ENCODE measurements at places on chromosomes 5 and 9.
A peak's percentile ranks its signal among the peaks of the same experiment; 100 is the strongest.

DNA sequence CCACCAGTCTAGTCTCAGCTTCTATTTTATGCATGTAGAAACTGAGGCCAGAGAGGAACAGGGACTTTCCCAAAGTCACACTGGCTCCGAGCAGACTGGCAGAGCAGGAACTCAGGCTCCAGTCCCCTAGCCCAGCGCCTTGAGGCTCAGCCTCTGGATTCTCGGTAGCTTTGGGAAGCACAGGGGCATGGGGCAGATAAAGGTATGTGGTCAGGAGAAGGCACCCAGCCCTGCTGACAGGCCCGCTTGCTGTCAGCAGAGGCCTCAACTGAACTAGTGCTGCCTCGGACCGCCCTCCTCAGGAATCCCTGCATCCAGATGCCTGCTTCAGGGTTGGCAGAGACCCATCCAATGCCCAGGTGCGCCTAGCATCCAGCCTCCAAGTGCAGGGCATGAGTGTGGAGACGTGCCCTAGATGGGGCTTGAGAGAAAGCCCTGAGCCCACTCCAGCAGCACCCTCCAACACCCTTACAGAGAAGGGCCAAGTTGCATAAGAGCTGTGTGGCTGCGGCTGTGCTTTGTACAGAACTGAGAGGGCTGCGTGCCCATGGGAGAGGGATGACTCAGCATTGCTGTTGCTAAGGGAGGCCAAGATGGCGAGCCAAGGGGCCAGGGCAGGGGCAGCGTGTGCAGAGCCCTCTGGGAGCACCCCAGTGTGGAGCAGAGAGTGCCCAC lies 168.6 kb downstream of the MACROH2A1 start:
- DNase-seq, result peak; percentile 79

GRCh38 chr5:16617274-16617968 lies 624 bp upstream of the RETREG1 start:
- DNase-seq, result no peak

GRCh38 chr9:27485158-27485557 lies 38.9 kb upstream of the IFNK start:
- DNase-seq, result no peak

DNA sequence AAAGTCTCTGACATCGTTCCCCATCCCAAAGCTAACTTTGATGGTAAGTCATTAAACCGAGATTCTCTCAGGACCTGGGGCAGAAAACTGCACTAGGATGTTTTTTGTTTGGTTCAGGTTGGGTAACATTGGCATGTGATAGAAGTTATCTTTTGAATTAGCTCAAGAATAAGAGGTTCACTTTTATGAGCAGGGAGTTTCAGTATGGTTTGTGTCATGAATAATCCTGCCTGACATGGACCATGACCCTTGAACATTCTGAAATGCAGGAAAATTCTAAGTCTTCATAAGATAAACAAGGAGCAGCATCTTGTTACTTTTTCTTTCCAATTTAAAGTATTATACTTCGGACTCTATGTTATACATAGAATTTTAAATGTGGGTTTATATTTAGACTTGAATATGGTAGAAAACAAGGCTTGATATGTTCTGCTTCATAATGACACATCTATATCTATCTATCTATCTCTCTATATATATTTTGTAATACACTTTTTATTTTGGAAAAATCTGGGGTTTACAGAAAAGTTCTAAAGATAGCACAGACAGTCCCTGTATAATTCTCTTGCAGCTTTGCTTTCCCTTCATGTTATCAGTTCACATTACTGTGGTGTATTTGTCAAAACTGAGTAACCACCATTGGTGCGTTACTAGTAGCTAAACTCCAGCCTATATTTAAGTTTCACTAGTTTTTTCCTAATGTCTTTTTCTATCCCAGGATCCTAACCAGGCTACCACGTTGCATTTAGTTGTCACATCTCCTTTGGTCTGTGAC lies 102.7 kb upstream of the TAF11L2 start:
- no peak for DNase-seq

- DNase-seq, result no peak
These were observed 561.1 kb downstream of the NR2F1-AS1 start for GRCh38 chr5:93019896-93020295.

DNA sequence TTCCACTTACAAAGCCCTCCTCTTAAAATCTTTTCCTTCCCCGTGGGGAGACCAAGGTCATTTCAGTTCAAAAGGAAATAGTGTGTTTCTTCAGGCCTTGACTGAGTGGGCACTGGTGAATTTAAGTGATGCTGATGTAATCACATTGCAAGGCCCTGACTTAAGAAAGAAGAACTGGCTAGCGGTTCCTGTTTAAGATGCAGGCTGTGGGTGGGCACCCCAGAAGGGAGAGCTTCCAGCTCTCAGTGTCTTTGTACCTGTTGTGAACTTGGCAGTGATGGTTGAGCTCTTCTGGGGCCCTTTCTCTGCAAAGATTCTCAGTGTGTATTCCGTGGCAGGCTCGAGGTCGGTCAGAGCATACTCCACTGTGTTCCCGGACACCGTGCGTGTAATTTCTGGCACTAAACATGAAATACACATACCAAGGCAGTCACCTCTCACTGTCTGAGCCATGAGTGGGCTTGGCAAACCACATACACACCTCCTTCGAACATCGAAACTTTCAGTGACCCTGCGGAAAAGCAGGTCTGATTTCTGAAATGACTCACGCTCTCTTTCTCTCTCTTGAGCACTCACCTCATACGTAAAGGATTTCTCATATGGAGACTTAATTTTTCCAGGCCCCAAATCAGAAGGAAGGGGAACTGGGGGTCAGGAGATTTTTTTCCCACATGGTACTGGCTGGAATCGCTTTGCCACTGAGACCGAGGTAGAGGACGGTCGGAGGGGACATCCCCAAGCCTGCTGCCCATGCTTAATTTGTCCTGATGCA lies 81.9 kb downstream of the TNC start:
- DNase-seq, result peak; percentile 11

GRCh38 chr9:112755016-112755427 lies 4.5 kb downstream of the SNX30 start:
- no peak for DNase-seq

GRCh38 chr5:87020099-87020934 lies 247.4 kb upstream of the RASA1 start:
- peak; percentile 5 for DNase-seq

DNA sequence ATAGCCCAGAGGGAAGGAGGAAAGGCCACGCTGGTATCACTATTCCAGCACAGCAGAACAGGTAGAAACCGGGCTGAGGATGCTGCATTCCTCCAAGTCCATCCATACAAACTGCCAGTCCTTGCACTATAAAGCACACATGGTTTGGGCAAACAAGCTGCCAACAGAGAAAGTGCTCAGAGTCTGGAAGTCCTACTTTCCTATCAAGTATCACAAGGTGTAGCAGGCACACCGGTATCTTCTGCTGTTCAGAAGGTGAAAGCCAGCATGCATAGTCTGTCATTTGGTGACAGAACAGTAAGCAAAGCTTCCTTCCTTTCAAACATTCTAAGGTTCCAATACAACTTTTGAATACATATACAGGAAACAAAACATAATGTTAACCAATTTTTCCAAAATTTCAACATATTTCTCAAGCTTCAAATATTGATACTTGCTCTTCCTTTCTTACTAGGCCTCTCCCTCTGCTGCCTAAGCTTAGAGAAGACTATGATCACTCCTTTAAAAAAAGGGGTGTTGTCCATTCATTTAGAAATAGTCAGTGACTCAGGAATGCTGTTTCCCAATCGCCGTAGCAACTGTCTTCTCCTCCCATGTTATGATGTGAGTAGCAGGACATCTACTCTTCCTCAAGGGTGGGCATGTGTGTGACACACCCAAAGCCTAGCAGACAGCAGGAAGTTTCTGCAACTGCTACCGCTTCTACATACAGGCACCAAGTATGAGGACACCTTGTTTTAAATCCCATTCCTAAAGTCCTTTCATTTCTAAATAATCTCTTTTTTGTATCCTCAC lies 14.7 kb downstream of the DIAPH1 start:
- peak; percentile 94 for DNase-seq

- DNase-seq, result no peak
These were observed 6.4 kb upstream of the NOL6 start for GRCh38 chr9:33480106-33480505.

DNA sequence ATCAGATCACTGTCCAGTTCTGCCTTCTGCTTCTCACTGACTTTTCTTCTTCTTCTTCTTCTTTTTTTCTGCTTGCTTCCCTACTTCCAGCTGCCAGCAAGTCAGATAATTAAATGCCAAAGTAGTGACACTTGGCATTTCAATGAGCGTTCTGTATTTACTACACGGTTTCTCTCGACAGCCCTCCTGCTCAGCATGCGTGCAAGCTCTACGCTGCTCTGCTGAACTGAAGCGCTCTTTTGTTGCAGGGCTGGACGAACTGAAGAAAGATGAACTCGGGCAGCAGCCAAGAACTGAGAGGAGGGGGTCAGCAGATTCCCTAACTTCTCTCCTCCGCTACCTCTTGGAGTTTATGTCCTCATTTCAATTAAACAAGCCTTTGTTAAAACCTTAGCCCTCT lies 319.1 kb downstream of the GLIS3 start:
- no peak for DNase-seq

DNA sequence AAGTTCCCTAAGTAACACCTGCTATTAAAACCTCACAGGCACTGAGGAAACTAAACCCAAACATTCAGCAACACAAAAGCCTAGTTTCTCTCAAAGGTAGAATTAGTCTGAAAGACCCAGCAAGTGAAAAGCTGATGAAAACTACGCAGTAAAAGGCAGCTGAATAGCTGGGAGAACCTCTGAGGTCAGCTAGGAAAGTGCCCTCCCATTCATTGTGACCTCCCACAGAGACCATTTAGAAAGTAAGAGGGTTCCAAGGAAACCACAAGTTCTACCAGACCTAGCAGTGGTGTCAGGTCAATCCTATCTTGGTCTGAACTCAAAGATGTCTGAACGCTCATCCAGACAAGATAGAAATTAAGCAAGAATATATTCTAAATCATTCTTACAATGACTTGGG lies 144.7 kb downstream of the SSBP2 start:
- no peak for DNase-seq

- peak; percentile 99 for DNase-seq
These were observed 24.3 kb upstream of the PTGES start for GRCh38 chr9:129776938-129777768.

GRCh38 chr5:87399720-87400119 lies 13.0 kb downstream of the CCNH start:
- DNase-seq, result no peak

GRCh38 chr5:148950471-148950863 lies 112.4 kb downstream of the SH3TC2 start:
- no peak for DNase-seq

DNA sequence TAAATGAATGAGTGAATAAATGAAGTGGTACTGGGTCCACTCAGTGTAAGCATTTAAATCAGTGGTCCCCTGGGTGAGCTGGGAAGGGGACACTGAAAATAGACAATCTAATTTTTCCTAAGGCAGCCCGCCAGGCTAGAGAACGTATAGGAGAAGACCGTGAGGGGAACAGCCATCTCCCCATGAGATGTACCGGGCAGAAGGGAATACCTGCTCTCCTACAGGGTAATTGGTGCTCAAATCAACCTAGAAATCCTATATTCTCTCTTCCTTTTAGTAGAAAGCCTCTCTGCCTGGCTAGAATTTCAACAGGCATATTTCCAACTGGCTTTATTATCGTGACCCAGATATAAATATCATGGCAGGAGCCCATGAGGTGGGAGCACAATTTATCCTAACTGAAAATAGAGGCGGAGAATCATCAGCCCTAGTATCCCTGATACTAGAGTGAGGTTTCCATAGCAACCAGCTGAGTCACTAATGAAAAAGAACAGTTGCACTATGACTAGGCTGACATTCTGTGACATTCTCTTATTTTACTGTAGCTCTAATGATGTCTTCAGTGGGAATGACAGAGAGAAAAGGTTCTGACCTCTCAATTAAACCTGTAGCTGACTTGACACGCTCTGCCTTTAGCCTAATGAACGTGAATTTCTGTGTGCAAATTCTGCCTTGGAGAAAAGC lies 96.5 kb upstream of the CAST start:
- peak; percentile 83 for DNase-seq

DNA sequence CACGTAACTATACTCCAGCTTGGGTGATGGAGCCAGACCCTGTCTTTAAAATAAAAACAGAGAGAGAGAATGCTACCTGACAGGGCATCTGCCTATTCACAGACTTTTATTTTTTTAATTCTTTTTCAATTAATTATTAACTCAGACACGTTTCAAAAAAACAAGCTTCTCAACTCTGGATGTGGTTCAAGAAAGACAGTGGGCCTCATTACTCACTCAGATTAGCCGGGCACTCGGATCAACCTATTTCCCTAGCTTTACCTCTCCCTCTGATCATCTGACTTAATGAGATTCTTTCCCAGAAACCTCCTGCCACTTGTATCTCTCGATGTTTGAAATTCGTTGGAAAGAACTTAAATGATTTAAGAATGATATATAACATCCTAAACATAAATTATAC lies 134.1 kb downstream of the TRPM6 start:
- DNase-seq, result no peak

DNA sequence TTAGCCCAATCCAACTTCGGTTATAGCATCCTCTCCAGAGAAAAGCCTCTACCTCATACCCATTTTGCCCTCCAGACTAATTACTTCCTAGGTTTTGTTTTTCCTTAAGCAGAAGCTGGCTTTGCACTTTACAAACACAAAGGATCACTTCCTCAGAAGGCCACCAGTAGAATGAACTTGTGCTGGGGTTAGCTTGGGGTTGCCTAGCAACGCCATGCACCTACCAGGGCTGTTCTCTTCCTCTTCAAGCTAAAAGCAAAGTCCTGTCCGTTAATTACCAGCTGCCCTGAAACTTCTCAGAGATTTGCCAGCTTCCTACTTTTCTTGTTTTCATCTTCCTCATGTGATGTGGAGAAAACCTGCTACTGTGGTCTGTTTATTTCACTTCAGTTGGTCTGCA lies 132.0 kb upstream of the WWC1 start:
- no peak for DNase-seq

- no peak for DNase-seq
These were observed 71.0 kb upstream of the ST8SIA4 start for GRCh38 chr5:100974082-100974481.

All from HCEC 1CT (cell line).